ENCODE measurements at places on chromosomes 7 and 10.

DNA sequence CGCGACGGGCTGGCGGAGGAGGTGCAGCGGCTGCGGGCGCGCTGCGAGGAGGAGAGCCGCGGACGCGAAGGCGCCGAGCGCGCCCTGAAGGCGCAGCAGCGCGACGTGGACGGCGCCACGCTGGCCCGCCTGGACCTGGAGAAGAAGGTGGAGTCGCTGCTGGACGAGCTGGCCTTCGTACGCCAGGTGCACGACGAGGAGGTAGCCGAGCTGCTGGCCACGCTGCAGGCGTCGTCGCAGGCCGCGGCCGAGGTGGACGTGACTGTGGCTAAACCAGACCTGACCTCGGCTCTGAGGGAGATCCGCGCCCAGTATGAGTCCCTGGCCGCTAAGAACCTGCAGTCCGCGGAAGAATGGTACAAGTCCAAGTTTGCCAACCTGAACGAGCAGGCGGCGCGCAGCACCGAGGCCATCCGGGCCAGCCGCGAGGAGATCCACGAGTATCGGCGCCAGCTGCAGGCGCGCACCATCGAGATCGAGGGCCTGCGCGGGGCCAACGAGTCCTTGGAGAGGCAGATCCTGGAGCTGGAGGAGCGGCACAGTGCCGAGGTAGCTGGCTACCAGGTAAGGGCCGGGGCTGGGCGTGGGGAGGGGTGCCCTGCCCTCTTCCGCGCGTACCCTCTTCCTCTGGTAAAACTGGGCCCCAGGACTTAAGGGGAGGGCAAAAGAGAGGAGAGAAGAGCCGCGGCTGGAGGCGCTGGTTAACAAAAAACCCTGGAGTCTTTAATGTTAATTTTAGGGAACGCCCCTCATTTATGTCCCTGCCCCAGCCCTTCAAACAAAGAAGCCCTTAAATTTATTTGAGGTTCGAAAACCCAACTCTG, 987 bp downstream of the INA start:
- DNase-seq = no peak

DNA sequence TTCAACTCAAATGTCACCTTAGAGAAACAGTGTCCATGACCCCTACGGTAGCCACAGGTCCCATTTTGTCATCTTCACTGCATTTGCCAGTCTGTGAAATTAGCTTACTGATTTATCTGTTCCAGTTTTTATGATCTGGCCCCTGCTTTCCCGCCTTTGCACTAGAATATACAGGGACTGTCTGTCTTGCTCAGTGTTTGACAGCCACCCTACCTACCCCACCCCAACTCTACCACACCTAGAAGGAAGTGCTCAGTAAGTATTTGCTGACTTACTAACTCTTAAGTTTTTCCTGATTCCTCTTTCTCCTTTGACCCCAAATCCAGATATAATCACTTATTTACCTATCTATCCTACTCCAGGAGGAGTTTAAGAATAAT, 49.5 kb downstream of the CREB3L2 start:
- no peak for DNase-seq

DNA sequence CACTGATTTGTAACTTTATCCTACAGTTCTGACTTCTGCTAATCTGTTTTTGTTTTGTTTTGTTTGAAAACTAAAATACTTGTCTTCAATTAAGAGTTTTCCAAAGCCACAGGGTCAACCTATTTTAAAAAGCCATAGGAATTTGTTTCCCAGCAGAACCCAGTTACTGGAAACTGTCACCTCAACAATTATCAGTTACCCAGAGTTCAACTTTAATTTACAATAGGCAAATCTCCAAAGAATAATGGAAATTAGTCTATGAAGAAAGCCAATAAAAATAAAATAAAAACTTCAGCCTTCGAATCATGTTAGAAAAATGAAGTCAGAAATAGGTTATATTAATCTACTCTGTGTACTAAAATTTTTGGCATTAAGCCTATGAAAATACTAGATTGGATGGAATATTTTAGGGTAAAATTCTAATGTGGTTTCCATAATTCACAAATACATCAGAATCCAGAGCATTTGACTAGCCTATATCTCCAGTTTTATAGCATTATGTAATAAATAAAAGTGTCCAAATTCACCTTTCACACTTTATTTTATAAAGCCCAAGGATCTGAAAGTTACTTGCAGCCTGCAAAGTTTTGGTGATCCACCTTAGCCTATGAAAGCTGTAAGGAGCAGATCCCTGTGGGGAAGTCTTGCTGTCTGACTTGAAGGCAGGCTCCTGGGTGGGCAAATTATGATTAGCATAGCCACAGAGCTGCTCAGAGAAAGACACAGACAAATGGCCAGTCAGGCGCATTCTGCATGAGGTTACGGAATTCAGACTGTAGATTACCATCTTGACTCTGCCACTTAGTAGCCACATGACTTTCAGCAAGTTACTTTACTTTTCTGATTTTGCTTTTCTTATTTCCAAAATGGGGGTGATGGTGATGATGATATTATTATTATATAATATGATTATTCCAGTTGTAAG, 250.0 kb upstream of the HGF start:
- no peak for DNase-seq

DNA sequence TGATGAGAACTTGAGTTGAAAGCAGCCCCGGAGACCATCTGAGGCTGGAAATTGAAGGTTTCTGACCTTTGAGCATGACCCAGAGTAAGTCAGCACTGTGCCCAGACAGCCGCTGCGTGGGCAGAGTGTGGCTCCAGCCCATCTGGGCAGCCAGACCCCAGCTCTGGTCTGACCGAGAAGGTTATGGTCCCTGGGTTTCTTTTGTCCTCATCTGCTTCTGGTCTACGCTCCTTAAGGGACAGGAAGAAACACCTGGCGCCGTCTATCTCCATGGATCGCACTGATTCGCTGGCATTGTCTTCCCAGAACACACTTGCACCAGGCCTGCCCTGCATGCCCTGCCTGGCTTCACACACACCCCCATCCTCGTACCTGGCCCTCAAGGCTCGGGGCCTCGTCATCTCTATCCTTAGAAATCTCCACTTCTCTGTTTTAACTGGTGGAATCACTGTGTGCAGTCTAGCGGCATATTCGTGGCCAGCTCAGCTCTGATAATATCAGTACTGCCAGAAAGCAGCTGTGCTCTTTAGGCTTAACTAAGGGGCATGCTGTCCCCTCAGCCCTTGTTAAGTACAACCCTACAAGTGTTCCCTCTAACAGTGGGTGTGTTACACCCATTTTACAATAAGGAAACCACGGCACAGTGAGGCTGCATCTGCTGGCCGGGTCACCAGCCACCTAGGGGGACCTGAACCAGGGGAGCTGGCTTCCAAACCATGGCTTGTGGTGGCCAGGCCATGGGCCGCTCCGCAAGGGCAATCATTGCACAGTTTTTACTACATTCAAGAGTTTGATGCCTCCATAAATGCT, 127.7 kb downstream of the ADCY1 start:
- no peak for DNase-seq

DNA sequence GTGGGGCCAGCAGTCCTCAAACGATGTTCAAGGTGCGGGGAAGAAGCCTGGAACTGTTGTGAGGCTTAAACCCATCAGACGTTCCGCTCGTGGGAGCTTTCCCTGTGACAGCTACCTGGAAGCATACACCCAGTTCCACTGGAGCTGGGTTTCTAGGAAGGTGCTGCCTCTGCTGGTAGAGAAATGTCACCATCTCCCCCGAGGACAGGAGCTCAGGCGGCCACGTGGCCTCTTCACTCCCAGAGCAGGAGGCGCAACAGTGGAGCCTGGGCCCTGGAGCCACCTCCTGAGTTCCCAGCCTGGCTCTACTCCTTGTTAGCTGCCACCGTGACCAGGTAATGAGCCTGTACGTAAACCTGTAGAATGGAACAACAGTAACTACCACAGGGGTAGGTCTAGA, 156.1 kb downstream of the ADARB2 start:
- no peak for DNase-seq

DNA sequence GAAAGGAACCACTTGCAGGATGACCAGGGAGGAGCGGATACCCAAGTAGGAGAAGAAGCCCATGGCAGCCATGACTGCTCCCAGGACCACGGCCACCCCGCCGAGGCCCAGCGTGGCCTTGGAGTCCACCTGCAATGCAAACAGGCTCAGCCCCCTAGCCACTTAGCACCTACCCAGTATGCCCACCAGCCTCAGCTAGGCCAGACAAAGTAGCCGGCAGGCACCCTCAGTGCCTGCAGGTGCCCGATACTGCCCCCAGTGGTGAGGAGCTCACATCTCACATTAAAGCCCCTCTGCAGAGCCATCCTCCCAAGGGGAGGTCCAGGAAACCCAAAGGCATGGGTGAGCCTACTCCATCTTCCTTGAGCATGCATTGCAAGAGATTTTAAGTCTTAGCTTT, 6.6 kb downstream of the NPC1L1 start:
- DNase-seq = peak; percentile 17
